DMS79 treated with DMSO at 0.1 percent for 48 hours (cell line): ENCODE measurements at places on chromosomes 12 and 14.
A peak's percentile ranks its signal among the peaks of the same experiment; 100 is the strongest.

- no peak for DNase-seq
These were observed 88.4 kb downstream of the POLR3B start for GRCh38 chr12:106445959-106446358.

GRCh38 chr14:56294128-56294527 is 175.9 kb downstream of the PELI2 start:
- DNase-seq: no peak

GRCh38 chr14:81234278-81234677 is 13.5 kb upstream of the GTF2A1 start:
- DNase-seq: no peak

- DNase-seq: no peak
These were observed 6.0 kb downstream of the PSMD9 start for GRCh38 chr12:121894633-121895032.

- DNase-seq: peak; percentile 91
These were observed 12.9 kb upstream of the TUBA1A start for GRCh38 chr12:49201595-49202295.

DNA sequence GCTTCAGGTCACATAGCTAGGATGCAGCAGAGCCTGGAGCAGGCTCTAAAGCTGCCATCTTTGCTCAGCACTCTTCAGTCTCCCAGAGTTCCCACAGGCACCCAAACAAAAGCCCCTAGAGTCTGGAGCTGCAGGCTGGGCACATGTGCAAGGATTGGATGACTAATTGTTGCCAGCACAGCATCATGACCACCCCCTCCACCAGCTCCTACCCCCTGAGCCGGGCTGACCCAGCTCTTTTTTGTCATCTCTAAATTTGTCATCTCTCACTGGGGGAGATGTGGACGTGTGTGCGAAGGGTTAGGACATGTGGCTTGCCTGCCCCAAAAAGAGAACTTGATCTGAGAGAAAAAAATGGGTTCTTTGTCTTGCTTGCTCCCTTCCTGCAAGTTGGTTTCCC is 4.3 kb upstream of the MMP19 start:
- DNase-seq: no peak

DNA sequence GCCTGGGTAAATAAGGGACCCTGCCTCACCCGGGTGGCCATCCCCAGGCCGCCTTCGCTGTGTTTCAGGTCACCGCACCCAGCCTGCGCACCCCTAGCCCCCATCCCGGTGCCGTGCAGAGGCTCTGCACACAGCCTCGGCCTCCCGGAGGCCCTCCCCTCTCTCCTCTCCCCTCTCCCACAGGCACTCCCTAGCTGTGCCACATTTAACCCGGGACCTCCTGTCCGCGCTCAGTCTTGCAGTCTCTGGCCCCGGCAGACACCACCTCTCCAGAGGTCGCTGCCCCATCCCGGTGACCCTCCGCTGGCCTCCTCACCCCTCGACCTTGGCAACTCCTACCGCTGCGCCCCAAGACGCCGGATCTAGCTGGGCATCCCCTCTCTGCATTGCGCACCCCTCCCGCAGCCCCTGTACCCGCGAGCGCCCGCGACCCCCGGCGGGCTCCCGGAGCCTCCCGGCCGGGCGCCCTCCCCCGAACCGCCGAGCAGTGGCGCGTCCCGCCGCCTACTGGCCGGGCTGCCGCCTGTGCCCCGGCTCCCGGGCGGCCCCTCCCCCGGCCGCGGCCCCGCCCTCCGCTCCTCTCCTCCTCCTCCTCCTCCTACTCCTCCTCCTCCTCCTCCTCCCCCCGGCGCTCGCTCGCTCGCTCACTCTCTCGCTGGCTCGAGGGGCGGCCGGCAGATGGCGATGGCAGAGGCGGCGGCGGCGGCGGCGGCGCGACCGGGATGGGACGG is 120.7 kb downstream of the AACS start:
- peak; percentile 44 for DNase-seq

- peak; percentile 87 for DNase-seq
These were observed 371 bp upstream of the REM2 start for GRCh38 chr14:22882529-22883172.

GRCh38 chr14:104787736-104788135 is 7.8 kb downstream of the AKT1 start:
- no peak for DNase-seq

- peak; percentile 93 for DNase-seq
These were observed 115.9 kb downstream of the NTN4 start for GRCh38 chr12:95674631-95675030.

DNA sequence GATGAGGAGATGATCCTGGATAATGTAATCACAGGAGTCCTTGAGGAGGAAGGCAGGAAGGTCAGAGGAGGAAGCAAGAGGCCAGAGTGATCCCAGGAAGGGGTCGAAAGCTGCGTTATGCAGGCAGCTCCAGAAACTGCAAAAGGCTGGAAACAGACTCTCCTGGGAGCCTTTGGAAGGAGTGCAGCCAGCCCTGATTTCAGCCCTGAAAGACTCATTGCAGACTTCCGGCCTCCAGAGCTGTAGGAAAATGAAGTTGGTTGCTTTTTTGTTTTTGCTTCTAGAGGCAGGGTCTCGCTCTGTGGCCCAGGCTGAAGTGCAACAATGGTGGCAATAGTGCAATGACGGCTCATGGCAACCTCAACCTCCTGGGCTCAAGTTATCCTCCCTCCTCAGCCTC is 44.6 kb upstream of the FZD10 start:
- DNase-seq: no peak

DNA sequence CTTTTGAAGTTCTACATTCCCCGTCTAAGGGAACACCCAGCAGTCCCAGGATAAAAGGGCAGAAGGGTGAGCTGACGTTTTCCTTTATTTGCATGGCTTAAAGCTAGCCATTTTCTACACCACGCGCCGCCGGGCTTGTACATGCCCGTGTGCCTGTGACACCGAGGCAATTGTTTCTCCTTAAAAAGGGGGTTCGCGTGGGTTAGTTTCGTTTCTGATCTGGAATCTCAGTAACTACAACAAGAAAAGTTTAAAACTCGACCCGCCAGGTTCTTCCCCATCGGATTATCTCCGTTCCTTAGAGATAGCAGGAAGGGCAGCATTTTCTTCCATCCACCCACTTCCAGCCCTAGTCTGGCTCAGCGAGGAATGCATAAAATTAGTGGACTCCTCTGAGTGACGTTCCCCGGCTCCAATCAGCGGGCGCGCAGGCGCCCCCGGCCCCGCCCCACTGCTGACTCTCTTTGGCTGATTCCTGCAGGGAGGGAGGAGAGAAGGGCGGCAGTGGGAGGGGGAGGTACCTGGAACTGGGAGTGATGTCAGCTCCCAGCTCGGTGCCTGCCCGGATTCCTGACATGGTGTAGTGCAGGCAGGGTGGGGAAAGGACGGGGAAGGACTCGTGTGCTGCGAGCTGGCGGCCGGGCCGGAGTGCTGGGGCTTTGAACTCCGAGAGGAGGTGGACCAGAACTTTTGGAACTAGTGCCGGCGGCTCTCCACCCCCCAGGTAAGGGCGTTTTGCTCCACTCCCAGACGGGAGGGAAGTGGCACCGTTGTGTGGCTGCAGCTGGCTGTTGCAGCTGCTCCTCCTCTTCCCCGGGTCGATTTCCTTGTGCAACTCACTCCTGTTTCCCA is at the start of gene PPFIBP1:
Gene PPFIBP1 (plus strand): TSS at position 565 of the 852 bp plus-strand sequence. CDS start 109,191 bp downstream, outside the sequence.
- peak; percentile 91 for DNase-seq

DNA sequence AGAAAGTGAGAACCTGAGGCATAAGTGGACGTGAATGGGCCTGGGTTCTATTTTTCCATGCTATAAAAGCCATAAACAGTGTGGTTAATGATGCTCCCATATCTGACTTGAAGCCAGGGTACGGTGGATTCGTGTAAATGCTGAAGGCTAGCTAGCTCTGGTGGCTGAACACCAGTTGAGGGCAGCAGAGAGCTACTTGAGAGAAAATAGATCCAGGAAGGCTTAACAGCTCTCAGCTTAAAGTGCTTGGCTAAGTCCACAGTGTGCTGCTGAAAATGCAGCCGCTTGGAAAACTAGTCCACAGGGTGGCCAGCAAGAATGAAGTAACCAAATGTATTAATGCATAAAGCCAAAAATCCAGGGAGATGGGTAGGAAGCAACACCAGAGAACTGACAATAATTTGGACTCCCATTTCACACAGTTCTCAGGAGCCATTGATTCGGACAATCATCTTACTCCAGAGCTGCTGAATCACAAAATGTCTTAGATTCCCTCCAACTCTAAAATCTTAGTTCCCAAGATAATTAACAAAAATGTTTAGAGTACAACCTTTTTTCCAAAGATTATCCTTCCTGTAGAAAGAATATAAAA is 15.0 kb upstream of the FOXG1 start:
- DNase-seq: peak; percentile 65

DNA sequence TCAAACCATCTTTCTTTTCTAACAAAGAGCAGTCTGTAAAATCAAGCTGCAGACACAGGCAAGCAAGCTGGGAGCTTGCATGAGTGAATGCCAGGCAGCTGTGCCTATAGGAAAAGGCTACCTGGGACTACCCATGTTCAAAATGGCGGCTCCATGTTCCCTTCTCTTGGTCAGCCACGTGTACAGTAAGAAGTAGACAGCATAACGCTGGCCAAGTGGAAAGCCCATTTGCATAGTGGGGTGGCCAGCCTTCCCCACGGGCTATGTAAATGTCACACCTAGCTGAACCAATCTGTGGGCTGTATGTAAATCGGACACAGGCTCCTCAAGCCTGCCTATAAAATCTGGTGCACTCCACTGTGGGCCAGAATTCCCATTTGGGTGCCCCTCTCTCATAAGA is 117.1 kb downstream of the SYT10 start:
- DNase-seq: no peak

DNA sequence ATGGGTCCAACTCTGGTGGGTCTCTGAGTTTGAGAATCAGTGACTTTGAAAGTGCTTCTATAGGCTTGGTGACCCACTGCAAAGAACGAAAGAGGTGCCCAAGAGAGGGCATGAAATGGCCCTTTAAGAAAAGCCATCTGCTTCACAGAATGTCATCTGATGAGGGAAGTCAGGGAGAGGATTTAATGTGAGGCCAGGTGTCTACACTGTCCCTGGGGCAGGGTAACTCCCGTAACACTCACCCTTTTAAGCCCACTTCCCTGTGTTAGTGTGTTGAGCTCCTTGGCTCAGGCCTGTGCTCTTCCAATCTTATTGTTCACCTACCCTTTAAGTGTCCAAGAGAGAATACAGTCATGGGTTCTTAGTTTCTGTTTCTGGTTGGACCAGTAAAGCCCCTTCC is 16.4 kb upstream of the SRSF5 start:
- DNase-seq: no peak

DNA sequence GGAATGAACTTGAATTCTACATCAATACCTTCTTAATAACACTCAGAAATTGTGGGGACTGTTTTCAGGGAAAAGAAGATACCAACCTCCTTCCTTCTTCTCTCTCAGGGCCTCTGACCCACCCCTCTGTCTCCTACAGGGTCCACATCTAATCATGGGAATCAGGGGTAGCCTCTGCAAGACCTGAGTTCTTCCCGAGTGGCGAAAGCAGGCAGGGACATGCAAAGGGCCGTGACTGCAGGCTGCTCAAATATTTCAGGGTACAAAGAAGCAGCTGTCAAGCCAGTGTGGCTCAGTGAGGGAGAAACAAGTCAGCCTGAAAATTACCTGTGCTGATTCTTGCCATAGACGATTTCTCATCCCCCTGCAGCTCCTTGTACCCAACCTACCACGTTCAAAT is 123.1 kb upstream of the PARP11 start:
- no peak for DNase-seq

- no peak for DNase-seq
These were observed 30.0 kb upstream of the WSCD2 start for GRCh38 chr12:108099073-108099472.

GRCh38 chr12:13362260-13362841 is 165.8 kb downstream of the EMP1 start:
- DNase-seq: no peak

- no peak for DNase-seq
These were observed 29.5 kb downstream of the YAF2 start for GRCh38 chr12:42208574-42208973.

DNA sequence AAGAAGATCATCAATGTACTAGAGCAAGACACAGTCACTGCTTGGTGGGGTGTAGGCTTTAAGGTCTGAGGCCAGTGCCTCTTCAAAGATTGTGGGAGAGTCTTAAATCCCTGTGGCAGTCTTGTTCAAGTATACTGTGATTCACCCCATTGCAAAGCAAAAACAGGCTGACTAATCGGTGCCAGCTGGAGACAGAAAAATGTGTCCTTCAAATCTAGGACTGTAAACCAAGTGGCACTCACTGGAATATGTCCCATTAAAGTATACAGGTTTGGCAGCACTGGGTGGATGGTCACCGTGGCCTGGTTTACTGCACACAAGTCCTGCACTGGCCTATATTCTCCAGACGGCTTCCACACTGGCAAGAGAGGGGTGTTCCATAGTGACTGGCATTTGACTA is 1315.3 kb downstream of the TMEM121 start:
- DNase-seq: no peak

- DNase-seq: no peak
These were observed 6.5 kb downstream of the C12orf43 start for GRCh38 chr12:121009741-121010140.

- DNase-seq: peak; percentile 99
These were observed 9.2 kb upstream of the HSP90AA1 start for GRCh38 chr14:102095871-102096568.

DNA sequence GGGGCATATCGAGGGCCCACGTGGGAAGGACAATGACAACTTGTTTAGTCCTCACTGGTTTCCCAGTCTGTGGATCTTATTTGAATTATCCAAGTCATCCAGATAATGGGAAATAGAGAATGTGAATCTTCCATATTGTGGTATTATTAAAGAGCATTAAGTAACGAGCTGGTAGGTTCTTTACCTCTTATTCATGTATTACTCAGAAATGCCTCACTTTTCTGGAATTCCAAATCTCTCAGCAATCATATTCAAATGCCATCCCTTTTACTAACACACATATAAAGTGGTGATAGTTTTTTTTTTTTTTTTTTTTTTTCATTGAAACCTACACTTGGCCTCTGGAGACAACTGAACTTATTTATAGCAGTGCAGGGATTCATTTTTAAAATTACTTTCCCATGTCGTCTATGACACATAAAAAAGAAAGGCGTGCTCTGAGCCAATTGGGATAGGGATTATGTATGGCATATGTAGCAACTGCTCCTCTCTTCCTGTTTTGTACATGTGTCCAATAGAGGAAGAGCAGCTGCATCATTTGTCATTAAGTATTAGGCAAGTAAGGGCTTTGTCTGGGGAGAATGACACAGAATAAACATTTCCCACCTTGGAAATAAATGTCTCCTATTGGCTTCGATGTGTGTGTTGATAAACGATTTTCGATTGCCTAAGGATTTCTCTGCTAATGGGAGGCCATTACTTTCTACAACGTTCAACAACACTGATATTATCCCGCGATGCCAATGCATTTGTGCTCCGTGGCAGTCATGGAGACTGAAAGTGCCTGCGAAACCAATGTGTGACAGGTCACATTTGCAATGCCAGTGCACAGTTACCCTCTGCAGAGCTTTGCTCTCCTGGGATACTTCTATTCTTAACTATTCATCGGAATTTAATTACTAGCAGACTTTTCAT is 78.6 kb upstream of the IFNG-AS1 start:
- no peak for DNase-seq

- no peak for DNase-seq
These were observed 9.8 kb upstream of the RARG start for GRCh38 chr12:53241623-53242412.
